Activated CD8-positive, alpha-beta memory T cell treated with anti-CD3 and anti-CD28 coated beads for 24 hours (primary cell): ENCODE measurements at places on chromosomes 1 and 21.
A peak's percentile ranks its signal among the peaks of the same experiment; 100 is the strongest.

GRCh38 chr1:111826278-111826677 is 70.6 kb downstream of the DDX20 start:
- no peak for DNase-seq

GRCh38 chr1:17494114-17494729 is 45.3 kb upstream of the ARHGEF10L start:
- DNase-seq, result peak; percentile 85

DNA sequence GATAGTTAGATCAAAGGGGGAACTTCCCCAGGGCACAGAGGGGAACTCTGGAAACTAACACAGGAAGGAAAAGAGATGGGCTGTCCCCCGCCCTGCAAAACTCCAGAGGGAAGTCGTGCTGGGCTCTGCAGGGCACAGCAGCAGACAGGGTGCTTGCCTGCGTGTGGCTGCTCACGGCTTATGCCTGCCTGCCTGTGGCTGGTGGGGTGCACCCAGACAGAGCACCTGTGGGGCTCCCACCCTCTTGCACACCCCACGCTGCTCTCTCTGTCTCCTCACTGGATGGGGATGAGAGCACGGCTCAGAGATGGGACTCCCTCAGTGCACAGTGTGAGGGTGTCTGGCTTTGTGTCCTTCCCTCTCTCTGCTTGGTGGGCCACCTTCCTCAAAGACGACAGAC is 13.5 kb upstream of the ETV3L start:
- DNase-seq, result no peak

DNA sequence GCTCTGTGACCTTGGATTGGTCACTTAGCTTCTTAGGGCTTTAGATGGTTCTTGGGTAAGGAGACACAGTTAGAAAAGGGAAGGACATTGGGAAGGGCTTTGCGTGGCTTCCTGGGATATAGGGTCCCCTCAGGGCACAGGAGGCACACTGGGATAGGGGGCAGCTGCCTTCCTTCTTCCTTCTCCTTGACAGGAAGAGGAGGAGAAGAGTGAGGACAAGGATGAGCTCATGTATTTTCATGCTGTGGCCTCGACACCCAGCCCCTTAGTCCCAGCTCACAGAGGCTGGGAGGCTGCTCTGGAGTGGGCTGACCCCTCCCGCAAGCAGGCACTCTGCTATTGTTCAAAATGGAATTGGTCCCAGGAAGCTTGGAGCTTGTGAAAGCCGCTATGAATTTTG is 45.7 kb upstream of the POU3F1 start:
- DNase-seq, result no peak

- no peak for DNase-seq
These were observed 199.3 kb upstream of the JUN start for GRCh38 chr1:58983162-58983561.
